ENCODE measurements at places on chromosomes 2 and 18.

- DNase-seq: no peak
Measured at GRCh38 chr18:25454270-25454659, 102.3 kb upstream of the ZNF521 start.

DNA sequence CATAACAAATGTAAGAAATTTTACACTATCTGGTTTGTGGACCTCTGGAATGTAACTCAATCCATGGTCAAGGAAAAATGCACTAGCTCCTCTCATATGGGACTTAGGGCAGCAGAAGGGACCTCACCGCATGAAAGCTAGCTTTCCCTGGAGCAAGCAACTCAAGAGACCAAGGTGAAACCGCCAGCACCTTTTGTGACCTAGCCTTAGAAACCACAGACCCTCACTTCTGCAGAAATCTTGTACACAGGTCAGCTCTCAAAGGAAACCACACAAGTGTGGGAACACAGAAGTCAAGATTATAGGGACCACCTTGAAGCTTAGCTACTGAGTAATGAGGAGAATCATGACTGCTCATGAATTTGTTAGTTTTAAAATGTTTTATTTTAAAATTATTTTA, 222.5 kb downstream of the DLGAP1 start:
- DNase-seq: no peak

- DNase-seq: no peak
Measured at GRCh38 chr2:234320066-234320465, 176.8 kb downstream of the ARL4C start.

GRCh38 chr2:188570370-188570769, 278.7 kb downstream of the GULP1 start:
- no peak for DNase-seq

DNA sequence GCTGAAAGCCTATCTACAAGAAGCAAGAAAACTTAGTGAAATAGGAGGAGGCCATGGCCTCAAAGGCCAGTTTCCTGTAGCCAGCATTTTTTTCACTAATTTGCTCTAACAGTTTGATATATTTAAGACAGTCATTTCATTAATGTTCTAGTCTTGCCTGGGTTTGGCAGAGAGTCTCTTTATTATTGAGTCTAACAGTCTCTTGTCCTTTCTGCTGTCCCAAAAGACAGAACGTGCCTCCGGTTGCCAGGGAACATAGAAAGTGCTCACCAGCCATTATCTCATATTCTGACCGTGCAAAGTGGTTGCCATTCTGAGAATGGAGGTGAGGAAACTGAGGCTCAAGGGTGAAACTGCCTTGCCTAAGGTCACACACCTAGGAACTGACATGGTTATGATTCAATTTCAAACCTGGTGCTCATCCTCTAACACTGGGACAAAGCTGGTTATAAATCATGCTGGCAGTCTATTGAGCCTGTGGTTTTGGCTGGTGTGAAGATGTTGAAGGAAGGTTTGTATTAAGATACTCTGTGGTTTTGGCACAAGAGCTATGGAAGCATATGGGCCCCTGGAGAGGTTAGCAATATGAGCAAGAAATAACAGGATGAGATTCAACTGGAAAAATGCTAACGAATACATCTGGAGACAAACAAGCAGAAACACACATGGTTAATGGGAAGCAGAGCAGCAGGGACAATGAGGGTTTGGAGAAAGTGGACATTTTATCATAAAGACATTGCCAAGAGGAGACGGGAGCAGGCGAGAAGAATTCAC, 903.3 kb upstream of the KLHL29 start:
- DNase-seq: no peak

DNA sequence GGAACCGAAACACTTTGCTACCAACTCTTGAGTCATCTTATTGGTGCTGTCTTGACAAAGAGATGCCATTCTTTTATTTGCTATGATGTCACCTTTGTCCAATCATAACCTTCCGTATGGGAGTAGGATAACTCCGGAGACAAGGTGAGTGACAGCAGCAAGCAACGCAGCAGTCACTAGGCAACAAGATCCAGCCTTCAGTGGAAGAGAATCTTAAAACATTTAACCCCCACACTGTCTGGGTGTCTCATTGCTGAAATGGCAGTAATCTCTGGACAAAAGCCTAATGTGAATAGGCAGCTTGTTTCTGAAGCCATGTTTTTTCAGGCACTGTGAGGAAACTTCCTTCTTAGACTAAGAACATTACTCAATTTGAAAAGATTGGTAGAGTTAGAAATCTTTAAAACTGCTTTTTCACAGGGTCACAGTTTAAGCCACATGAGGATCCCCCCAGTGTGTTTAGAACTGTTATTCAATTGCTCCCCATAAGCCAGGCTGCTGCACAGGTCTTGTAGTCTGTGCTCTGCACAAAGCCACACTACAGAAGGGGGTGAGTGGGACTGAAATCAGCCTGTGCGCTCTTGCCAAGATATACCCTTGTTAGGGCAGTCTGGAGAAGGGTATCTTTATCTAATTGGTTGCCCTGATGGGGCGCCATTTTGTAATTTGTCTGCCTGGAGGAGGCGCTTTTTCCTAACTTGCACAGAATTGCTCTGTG, 131.5 kb upstream of the STON1 start:
- no peak for DNase-seq

DNA sequence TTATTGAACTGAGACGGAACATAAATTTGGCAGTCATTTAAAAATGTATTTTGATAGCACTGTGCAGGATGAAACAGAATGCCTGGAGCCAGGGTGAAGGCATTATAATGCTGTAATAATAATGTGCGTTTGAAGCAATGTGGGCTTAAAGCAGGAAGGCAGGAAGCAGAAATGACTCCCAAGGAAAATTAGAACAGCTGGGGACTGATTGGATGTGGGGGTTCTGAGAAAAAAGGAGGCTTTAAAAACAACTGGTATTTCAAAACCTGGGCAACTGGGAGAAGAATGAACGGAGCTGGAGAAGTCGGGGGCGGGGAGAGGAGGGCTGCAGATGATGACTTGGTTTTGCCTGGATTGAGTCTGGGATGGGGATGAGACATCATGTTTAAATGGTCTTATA, 12.6 kb downstream of the FAM124B start:
- no peak for DNase-seq

DNA sequence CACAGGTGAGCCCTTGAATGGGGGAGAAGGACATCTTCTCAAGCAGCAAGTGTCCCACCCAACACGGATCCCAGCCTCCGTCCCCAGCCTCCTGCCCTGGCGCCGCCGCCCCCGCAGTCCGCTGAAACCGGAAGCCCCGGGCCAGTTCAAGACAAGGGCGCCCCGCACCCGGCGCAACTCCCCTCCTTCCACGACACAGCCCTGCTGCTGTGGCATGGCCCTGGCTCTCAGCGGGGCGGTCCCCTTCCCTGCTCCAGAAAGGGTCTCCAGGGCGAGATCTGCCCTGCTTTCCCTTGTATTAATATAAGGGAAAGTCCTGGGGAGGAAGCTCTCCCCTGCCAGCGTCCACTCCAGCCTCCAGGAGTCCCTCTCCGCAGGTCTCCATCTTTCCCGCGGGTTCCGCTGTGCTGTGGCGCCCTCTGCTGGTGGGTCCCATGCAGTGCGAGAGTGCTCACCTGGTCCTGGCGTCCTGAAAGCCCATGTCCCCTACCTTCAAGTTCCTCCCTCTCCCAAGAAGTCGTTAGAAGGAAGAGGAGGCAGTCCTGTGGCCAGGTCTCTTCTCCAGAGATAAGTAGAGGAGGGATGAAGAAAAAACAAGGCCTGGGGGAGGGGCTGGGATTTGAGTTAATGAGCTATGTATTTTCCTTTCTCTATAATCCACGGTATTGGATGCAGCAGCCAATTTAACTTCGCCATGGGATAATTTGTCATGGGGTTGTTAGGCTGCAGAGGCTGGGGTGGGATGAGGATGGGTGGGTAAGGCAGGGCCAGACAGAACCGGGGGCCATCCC, 176.0 kb downstream of the SMAD2 start:
- DNase-seq: peak; percentile 29

- no peak for DNase-seq
Measured at GRCh38 chr2:178296394-178297090, 102.2 kb downstream of the OSBPL6 start.

DNA sequence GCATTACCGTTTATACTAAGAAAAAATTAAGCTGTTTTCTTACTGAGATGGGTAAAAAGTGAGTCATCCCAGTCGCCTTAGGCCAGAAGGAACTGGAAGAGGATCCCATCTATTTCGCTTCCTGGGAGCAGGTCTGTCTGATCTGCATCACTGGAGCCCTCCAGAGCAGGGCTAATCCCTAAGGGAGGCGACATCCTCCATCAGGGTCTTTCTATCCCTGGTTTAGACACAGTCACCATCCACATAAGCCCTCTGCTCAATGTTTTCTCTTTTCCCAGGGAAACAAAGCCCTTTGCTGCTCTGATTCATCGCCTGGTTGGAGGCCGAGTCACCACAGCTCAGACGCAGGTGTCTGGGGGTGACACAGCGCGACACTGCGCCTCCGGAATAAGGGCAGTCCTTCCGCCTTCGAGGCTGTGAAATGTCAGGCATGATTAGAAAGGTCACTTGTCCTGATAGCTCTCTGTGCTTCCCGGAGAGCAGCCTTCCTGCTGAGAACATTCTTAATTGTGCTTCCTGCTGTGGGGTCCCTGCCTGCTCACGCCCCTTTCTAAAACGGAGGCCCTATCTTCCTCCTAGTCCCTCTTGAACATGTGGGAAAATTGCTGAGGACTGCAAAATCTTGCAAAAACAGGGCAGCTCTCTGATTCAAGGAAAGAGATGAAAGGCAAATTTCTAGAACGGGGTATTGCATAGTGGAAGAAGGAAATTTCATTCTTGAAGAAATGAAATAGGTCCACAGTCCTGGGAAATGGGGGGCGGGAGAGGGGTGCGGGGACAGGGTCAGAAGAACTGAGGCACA, 56.3 kb downstream of the MARCHF4 start:
- DNase-seq: no peak

DNA sequence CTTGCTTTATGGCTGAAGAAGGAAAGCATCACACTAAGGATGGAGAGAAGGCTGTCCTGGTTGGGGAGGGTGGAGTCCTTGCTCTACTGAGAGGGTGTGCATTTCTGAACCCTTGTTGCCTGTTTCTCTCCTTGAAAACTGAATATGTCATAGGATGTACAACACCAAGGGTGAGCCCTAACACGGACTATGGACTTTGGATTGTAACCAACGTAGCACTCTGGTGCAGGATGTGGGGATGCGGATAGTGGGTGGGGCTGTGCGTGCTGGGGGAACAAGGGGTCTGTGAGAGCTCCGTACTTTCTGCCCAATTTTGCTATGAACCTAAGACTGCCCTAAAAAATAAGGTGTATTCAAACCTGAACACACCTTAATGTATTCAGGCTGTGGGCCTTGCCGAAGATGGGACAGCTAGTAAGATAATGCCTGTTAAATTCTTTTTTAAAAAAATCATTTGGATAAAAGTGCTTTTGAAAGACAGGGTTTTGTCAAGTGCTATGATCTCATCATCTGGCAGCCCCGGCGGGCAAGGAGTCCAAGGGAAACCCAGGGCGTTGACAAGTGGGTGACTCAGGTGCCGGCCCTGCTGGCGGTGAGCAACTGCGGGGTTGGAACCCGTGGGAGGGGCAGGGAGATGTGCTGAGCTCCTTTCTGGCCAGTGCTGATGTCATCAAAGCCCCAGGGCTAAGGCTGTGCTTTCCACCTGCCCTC, 54.0 kb downstream of the GATA6 start:
- no peak for DNase-seq

- DNase-seq: no peak
Measured at GRCh38 chr18:36653141-36653869, 175.5 kb downstream of the TPGS2 start.

DNA sequence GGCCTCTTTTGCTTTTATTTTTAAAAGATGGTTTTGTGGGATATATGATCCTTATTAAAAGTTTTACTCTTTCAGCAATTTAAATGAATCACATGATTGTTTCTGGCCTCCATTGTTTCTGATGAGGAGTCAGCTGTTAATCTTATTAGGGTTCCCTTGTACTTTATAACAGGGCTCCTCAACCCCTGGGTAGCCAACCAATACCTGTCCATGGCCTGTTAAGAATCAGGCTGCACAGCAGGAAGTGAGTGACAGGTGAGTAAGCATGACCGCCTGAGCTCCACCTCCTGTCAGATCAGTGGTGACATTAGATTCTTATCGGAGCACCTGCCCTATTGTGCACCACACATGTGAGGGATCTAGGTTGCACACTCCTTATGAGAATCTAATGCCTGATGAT, 45.1 kb upstream of the FAM98A start:
- no peak for DNase-seq

GRCh38 chr2:40199771-40200170, 252.1 kb downstream of the SLC8A1 start:
- DNase-seq: no peak

DNA sequence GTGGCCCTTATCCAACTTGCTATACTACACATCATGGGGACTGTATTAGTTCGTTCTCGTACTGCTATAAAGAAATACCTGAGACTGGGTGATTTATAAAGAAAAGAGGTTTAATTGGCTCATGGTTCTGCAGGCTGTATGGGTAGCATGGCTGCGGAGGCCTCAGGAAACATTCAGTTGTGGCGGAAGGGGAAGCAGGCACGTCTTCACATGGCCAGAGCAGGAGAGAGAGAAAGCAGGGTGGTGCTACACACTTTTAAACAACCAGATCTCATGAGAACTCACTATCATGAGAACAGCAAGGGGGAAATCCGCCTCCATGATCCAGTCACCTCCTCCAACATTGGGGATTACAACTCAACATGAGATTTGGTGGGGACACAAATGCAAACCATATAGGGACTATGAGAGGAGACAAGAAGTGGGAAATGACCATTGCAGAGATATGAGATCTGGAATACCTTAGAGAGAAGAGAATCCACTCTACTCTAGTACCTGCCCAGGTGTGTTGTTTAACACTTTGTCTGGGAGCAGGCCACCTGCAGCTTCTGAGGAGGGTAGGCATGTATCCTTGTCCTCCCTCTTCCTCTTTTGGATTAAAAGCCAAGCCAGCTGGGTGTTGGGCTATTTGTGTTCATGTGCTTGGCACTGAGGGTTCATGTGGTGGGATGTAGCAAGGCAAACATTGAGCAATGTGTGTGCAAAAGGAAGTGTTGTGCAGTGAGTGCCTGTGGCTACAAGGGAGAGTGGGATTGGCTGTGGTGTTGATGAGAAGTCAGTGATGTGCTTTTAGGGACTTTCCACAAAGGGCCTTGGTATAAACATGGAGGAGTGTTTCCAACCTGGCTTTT, 22.8 kb downstream of the TTLL4 start:
- DNase-seq: peak; percentile 80

GRCh38 chr18:33711514-33711913, 133.5 kb downstream of the ASXL3 start:
- DNase-seq: no peak

DNA sequence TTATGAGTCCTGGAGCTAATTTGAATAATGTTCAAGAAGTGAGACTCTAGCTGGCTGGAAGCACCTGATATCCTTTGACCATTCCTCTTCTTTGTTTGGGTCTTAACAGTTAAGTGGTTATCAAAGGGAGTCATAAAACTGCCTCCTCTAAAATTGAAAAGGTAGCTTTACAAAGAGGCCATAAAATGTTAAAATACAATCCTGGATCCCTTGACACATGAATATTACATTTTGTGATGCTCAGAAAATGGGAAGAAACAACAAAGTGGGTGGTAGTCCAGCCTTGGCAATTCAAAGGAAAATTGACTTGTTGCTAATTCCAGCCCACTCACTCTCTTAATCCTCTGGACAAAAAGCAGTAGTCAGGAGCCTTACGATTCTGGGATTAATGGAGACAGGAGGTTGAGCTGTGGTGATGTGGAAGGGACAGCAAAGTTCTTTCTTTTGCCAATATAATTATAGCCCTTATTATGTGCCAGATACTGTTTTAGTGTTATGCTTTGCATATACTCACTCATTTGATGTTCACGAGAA, 339.2 kb downstream of the PDE11A start:
- no peak for DNase-seq

GRCh38 chr2:194700726-194701125, 956.3 kb upstream of the SLC39A10 start:
- DNase-seq: no peak

- DNase-seq: no peak
Measured at GRCh38 chr2:84912984-84913383, 7.5 kb downstream of the TMSB10 start.

All from CD4-positive, alpha-beta T cell treated with Interleukin-4 for 1 hour (primary cell).